ENCODE measurements at places on chromosomes 2 and 18.

DNA sequence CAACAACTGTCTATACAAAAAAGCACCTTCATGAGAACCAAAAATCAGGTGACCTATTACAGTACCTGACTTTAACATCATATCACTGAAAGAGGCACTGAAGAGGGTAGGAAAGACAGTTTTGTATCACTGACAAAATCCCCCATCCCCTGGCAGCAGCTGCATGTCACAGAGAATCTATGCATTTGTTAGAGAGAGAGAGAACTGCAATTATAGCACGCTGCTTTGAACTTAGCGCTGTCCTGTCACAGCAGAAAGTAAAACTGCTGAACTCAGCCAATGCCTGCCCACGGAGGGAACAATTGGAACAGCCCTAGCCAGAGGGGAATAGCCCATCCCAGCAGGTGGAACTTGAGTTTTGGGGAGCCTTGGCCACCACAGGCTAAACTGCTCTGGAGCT is 75.1 kb upstream of the NOL4 start:
- no peak for DNase-seq

GRCh38 chr2:97745474-97746174 is 32.2 kb downstream of the ZAP70 start:
- DNase-seq: peak; percentile 61

- no peak for DNase-seq
Observed at GRCh38 chr2:178731300-178731699, 75.9 kb downstream of the TTN start.

- DNase-seq: no peak
Observed at GRCh38 chr2:74927621-74928020, 30.8 kb upstream of the POLE4 start.

- DNase-seq: no peak
Observed at GRCh38 chr18:26417190-26417589, 131.2 kb downstream of the KCTD1 start.

- DNase-seq: no peak
Observed at GRCh38 chr2:128311216-128311754, 7.4 kb downstream of the HS6ST1 start.

GRCh38 chr2:52794581-52794980 is 973.0 kb upstream of the CHAC2 start:
- no peak for DNase-seq

- no peak for DNase-seq
Observed at GRCh38 chr2:187689372-187689771, 135.1 kb upstream of the TFPI start.

GRCh38 chr2:204770735-204771134 is 225.5 kb downstream of the PARD3B start:
- DNase-seq: no peak

DNA sequence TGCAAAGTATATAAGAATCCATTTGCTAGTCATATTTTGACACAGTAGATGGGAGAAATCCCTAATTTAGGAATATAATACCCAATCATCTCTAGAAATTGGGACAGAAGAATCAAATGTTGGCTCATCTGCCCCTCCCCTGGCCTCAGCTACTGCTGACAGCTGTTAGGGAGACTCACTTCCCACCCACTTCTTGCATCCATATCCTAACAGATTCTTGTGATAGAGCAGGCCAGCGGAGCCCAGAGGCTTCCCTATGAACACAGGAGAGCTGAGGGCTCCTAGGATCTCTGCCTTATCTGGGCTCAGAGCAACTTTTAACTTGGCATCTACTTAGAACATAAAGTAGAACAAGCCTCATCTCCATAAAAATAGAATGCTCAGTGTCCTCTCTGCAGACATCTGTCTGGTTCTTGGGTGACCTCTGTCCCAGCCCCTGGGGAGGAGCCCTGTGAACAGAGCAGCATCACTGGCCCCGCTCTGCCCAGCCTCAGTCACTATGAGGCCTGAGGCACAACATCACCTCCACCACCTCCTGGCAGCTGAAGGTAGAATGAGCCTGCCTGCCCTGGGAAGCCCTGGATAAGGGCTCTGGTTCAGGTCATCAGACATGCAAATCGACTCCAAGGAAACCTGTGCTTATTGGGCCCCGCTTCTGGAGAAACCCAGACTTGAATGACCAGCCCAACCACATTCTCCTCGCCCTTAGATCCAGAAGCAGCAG is 229.7 kb downstream of the ANKRD36B start:
- no peak for DNase-seq

All from CD4-positive, alpha-beta T cell treated with Interleukin-4 for 1 hour (primary cell).